ENCODE measurements at places on chromosomes 11 and 22. TPM values are rescaled to one million over a fixed set of nuclear protein-coding genes. Genes with fewer than 3 reads are reported as not detected.

The UPK2 gene
- not detected for total RNA-seq

The ASRGL1 gene
- 20.9 TPM for total RNA-seq

DNA sequence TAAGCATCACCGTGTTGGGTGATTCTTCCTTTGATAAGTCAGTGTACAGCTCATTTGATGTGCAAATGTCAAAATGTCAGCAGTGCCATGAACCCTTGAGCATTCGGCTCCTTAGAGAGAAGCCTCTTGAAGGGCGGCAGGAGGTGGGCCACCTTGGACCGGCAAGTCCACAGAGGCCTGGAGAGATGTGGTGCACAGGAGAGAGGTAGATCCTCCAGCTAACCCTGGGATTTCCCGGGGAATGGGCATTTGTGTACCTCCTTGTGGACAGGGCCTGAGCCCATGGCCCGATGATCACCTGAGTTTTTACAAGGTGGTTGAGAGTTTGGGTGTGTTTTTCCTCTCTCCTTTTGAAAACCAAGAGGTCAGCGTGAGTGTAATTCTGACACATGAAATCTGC is 133.2 kb upstream of the RCN1 start:
- peak; percentile 6 for DNase-seq

DNA sequence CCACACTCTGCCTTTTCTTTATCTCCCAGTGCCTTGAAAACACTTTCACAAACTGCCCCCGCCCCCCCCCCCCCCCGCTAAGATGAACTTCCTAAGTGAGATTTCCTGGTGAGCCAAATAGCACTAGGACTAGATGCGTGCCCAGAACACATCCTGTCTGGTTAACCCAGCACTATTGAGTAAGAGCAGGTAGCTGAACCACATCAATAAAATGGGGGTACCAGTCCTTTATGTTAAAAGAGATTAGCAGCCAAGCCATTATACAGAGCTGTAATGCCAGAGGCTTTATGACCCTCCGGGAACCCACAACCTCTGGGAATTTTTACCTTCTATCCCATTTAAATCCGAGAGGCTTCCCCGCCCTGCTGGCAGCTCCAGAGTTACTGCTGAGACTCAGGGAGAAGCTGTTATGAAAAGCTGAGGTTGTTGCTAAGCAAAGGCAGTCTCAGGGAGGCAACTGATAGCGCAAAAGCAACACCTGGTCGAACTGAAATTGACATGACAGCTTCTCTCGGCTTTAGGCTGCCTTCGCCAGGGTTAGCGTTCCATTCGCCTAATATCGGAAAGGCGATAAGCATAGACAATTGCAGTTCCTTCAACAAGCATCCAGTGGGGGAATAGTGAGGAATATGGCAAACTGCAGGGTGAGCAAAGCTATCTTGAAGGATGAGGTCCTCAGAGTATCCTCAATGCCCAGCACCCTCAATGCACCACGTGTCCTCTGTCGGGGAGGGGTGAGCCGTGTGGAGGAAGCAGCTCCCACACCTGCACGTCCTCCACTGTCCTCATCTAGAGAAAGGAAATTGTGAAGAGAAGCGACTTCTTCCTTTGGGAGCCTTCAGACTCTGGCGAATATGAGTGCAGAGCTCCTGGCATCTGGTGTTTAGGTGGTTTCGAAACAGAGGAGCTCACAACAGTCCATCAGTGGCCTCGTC is 977.0 kb downstream of the NTM start:
- peak; percentile 35 for DNase-seq

Data from umbilical cord (tissue), 2 donors.